ENCODE measurements at places on chromosomes 11 and 22. TPM values are rescaled to one million over a fixed set of nuclear protein-coding genes. Genes with fewer than 3 reads are reported as not detected.

Gene SLC22A9
- not detected for total RNA-seq

Gene TTC17
- total RNA-seq: 75.1 TPM

Gene RAB36
- total RNA-seq: 0.31 TPM

Gene MS4A14
- total RNA-seq: not detected

DNA sequence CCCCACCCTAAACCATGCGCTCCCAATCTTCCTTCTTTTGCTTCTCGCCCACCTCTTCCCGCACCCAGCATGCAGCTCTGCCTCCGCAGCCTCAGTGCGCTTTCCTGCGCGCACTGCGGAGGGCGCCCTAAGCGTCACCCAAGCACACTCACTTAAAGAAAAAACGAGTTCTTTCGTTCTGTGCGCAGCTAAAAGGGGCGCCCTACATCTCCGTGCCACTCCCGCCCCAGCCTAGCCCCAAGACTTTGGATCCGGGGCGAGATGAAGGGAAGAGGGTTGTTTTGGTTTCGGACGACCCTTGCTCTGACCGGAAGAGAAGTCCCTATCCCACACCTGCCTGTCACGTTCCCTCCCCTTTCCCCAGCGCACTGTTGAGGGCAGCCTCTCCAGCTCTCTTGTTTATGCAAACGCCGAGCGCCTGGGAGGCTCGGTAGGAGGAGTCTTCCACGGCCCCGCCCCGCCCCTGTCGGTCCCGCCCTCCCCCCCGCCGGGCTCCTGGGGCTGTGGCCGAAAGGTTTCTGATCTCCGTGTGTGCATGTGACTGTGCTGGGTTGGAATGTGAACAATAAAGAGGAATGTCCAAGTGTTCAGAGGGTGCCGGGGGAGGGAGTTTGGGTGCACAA, 5.3 kb downstream of the VSIG2 start:
- peak overlapping the region; percentile 92 for H3K27ac ChIP-seq
- H3K36me3 ChIP-seq: no peaks in the 10 kb centered on the region
- DNase-seq: peak; percentile 79
- H3K4me1 ChIP-seq: peaks cover 38% of the 10 kb centered on the region

DNA sequence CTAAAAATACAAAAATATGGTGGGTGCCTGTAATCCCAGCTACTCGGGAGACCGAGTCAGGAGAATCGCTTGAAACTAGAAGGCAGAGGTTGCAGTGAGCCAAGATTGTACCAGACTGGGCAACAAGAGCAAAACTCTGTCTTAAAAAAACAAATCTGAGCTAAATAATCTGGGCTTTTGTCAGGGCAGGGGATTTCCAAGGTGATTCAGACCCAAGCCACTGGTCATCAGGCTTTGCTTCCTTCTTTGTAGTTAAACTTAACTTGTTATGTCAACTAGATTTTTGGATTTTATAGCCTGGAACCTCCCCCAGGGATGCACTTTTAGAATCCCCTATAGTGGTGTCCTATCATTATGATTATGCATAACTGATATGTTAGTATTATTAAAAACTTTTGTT, 27.0 kb upstream of the SLC22A8 start:
- no peaks in the 10 kb centered on the region for H3K36me3 ChIP-seq
- peaks cover 23% of the 10 kb centered on the region for H3K27me3 ChIP-seq
- H3K27ac ChIP-seq: no peak overlapping the region
- no peak overlapping the region for H3K4me3 ChIP-seq

DNA sequence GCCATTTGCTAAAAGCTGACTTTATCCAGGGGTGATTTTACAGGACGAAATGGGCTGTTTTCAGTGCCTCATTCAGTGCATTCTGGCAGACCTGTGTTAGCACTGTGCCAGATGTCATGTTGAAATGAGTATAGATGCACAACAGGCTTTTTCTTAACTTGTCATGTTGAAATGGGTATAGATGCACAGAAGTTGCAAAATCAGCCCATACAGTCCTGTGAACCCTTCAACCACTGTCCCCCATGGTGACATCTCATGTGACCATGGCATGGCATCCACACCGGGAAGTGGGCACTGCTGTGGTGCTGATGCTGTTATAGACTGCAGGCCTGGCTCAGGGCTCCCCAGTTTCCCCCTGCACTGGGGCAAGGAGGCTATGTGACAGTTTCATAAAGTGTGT, 2.5 kb downstream of the TALDO1 start:
- no peaks in the 10 kb centered on the region for H3K27me3 ChIP-seq
- H3K27ac ChIP-seq: peak overlapping the region; percentile 36
- peak overlapping the region; percentile 52 for H3K4me3 ChIP-seq
- peaks cover 9% of the 10 kb centered on the region for H3K36me3 ChIP-seq
- DNase-seq: no peak
- peaks cover 26% of the 10 kb centered on the region for H3K4me1 ChIP-seq

GRCh38 chr11:112453601-112454577, 193.2 kb upstream of the PLET1 start:
- H3K27me3 ChIP-seq: no peaks in the 10 kb centered on the region
- peaks cover 8% of the 10 kb centered on the region for H3K4me1 ChIP-seq
- peak; percentile 18 for DNase-seq
- no peak overlapping the region for H3K27ac ChIP-seq
- H3K4me3 ChIP-seq: no peak overlapping the region
- H3K36me3 ChIP-seq: peaks cover 2% of the 10 kb centered on the region

DNA sequence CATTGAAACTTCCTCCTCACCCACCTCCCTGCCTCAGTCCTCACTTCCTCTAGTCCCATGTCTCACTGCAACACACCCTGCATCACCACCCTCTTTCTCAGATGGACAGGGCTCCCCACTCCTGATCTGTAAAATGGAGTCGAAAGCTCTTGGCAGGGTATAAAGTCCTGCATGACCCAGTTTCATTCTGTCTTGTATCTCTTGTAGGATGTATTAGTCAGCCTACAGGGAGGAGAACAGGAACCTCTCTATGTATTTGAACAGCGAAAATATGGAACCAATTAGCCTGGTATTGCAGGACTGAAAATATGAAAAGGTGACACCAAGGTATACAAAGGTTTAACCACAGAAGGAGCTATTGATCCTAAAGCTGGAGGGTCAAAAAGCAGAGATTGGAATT, 156.9 kb upstream of the SNX19 start:
- H3K4me3 ChIP-seq: no peak overlapping the region
- H3K36me3 ChIP-seq: no peaks in the 10 kb centered on the region
- H3K4me1 ChIP-seq: no peaks in the 10 kb centered on the region
- DNase-seq: no peak

DNA sequence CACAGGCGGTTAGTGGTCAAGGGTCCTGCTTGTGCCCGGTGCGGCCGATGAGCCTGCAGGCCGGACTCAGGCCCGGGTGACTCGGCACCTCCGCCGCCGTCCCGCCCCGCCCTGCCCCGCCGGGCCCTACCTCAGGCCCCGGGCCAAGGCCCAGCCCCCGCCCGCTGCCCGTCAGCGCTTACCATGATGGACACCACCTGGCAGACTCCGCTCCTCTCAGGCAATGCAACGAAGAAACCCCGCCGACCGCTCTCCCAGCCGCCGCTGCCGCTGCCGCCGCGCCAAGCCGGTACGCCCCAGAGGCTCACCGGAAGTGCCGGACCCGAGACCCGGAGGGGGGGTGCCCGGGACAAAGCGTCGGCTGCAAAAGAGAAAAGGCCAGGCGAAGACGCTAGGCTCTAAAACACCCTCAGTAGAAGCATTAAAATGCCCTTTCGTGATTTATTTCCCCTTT, at the start of gene UFD1:
Gene UFD1 (minus strand): TSS at position 293 of the 454 bp plus-strand sequence. CDS start 108 bp downstream, at position 185.
- no peaks in the 10 kb centered on the region for H3K27me3 ChIP-seq
- peaks cover 20% of the 10 kb centered on the region for H3K36me3 ChIP-seq

DNA sequence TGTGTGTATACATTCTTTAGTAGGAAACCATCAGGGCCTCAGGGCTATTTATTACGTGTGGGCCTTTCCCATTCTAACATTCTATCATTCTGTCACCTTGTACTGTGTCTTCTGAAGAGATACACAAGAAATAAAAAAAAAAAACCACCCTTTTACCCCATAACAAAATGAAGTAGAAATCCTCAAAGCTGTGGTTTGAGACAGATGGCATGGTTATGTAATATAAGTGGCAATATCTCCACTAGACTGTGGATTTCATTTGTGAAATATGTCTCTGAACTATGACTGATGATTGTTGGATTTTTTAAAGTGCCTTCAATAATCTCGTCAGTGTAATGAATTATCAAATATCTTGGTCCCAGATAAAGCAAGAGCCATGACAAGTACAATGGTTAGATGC, 150.0 kb upstream of the BLID start:
- no peak overlapping the region for H3K27ac ChIP-seq
- no peak overlapping the region for H3K4me3 ChIP-seq
- H3K27me3 ChIP-seq: no peaks in the 10 kb centered on the region
- no peaks in the 10 kb centered on the region for H3K4me1 ChIP-seq
- no peaks in the 10 kb centered on the region for H3K36me3 ChIP-seq

DNA sequence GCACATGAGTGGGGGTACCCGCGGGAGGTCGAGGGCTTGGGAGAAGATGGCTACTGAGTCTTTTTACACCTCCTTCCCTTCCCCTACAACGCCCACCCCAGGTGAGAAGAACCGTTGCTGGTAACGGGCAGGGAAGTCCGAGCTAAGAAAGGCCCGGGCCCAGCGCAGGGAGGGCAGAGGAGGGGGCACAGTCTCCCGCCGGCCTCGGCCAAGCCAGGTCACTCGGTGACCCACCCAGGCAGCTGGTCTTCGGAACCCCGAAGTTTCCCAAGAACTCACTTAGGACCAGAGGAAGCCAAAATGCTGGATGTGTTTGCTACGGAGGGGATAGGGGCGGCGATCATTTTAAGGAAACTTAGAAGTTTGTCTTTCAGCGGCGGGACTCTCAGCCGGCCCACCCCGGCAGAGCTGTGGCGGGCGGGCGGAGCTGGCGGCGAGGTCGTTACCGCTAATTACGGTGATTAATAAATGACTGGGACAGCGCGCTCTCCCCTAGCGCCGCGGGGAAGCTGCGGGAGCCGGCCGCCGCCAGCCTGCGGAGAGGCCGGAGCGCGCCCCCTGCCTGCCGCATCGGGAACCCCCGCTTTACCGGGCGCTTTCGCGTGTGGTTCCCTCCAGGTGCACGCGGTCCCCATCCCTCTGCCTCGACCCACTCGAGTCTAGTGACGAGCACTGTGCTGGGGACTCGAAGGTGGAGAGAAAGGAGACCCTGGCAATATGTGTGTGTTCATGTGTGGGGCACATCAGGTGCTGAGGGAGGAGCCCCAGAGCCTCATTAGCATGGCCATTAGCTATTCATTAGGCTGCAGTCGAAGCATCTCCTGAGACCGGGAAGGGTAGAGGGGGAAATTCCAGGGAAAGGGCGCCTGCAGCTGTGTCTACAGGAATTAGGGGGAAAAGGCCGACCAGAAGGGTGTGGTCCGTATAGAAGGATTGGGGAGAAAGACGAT, 945 bp downstream of the ROBO3 start:
- H3K4me3 ChIP-seq: no peak overlapping the region
- H3K36me3 ChIP-seq: no peaks in the 10 kb centered on the region
- H3K27ac ChIP-seq: peak overlapping the region; percentile 14
- DNase-seq: peak; percentile 46

- H3K27me3 ChIP-seq: peaks cover 23% of the 10 kb centered on the region
- no peak overlapping the region for H3K27ac ChIP-seq
- H3K36me3 ChIP-seq: no peaks in the 10 kb centered on the region
- H3K4me1 ChIP-seq: peaks cover 18% of the 10 kb centered on the region
- H3K4me3 ChIP-seq: no peak overlapping the region
- no peak for DNase-seq
Observed at GRCh38 chr11:44952082-44952481, 1.4 kb upstream of the TP53I11 start.

GRCh38 chr22:42895541-42895981, 38.5 kb upstream of the ARFGAP3 start:
- peaks cover 58% of the 10 kb centered on the region for H3K4me1 ChIP-seq
- H3K27me3 ChIP-seq: no peaks in the 10 kb centered on the region
- H3K27ac ChIP-seq: peak overlapping the region; percentile 84
- H3K36me3 ChIP-seq: peaks cover 2% of the 10 kb centered on the region
- no peak for DNase-seq

DNA sequence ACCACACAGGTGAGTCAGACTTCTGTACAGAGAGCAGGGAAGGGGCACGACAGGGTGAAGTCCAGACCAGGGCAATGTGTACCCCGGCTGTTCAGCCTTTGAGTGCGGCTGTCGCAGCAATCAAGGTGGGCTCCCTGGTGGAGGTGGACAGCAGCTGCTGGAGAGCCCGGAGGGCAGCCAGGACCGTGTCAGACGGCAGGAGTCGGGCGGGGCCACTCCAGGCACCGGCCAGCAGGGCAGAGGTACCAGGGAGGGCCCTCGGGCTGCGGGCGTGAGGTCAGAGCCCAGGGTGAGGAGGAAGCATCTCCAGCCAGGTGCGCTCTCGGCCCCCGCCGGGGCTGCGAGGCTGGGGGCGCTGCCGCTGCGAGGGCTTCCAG, 802 bp upstream of the PIM3 start:
- peaks cover 22% of the 10 kb centered on the region for H3K4me1 ChIP-seq
- no peaks in the 10 kb centered on the region for H3K27me3 ChIP-seq
- DNase-seq: peak; percentile 28
- H3K4me3 ChIP-seq: peak overlapping the region; percentile 79
- peak overlapping the region; percentile 91 for H3K27ac ChIP-seq

- H3K27me3 ChIP-seq: peaks cover 12% of the 10 kb centered on the region
- peak overlapping the region; percentile 89 for H3K27ac ChIP-seq
- peaks cover 11% of the 10 kb centered on the region for H3K36me3 ChIP-seq
- no peak for DNase-seq
Observed at GRCh38 chr11:45355706-45356041, 69.5 kb upstream of the SYT13 start.

DNA sequence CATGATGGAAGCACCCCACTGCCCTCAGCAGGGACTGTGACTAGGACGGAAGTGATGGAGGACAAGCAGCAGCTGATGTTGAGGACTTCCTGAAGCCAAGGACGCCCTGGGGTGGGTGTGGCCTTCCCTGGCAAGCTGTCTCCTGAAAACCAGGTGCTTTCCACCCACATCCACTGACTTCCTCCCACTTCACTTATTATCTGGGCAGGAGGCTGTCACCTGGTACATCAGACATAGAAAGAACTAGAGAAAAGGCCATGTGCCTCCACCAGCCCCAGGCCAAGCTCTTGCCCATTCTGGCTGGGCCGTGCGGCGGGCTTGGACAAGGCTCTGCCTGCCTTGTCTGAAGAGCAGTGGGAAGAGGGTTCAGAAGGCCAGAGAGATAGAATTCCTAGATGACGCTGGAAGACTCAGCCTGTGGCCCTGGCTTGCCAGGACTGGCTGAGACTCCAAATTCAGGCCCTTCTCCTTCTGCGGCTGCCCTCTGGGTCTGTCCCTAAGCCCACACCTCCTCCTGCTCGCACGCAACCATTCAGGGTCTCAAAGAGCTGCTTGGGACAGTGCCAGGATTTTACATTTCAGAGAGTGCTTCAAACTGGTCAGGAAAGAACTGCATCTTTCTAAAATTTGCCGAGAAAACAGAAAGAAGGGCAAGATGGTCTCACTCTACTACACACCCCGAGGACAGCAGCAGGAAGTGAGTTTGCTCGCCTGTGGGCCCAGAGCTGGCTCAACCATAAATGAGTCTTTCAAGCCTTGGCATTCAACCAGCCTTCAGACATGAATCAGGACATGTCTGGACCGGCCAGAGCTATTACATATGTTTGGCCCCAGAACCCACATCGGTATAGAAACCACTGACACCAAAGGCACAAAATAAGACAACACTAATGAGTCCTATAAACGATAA, 13.3 kb downstream of the ARHGAP1 start:
- DNase-seq: no peak
- H3K4me1 ChIP-seq: peaks cover 4% of the 10 kb centered on the region
- H3K27ac ChIP-seq: peak overlapping the region; percentile 50
- no peak overlapping the region for H3K4me3 ChIP-seq

- H3K36me3 ChIP-seq: no peaks in the 10 kb centered on the region
- no peak overlapping the region for H3K27ac ChIP-seq
- H3K27me3 ChIP-seq: peaks cover 4% of the 10 kb centered on the region
Observed at GRCh38 chr22:44628835-44629234, 73.2 kb upstream of the PRR5 start.

Measured in activated CD4-positive, alpha-beta T cell treated with anti-CD3 and anti-CD28 coated beads, Interleukin-2, amount 10 ng/mL, durations not matched to agents 7 days and 5 days (primary cell).